ENCODE measurements at places on chromosomes 1 and 21.

- DNase-seq = no peak
Measured at GRCh38 chr21:38014298-38014697, 98.0 kb upstream of the KCNJ6 start.

DNA sequence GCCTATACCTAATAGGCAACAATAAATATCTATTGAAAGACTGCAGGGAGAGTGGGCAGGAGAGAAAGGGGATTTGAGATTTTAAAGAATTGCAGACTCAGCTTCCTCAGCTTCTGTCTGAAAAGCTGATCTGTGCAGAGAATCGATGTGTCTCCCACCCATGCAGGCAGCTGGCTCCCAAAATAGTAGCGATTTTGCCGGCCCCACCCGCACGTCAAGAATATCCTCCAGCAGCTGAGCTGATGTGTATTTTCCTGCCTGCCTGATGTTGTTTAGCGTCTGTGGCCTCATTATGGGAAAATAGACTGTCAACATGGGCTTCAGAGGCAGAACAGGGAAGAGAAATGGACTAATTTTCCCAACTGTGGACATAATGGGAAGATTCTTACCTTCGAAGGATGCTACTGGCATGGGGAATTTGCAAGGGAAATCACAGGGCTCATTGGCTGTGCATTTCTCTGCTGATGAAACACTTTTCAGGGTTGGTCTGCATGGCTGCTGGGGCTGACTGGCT is 699.8 kb downstream of the PTPRU start:
- no peak for DNase-seq

DNA sequence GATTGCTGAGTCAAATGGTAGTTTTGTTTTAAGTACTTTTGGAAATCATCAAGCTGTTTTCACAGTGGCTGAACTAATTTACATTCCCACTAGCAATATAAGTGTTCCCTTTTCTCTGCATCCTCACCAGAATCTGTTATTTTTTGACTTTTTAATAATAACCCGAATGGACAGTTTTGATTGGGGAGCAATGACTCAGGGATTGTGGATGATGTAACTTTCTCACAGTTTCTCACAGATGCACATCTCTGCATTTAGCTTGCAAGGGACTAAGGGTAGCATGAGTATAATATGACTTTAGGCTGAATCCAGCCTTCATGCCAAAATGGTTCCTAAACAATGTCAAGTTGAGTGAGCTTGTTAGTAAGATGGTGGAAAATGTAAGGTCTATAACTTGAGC is 90.2 kb downstream of the C4BPA start:
- no peak for DNase-seq

- DNase-seq = no peak
Measured at GRCh38 chr1:11143907-11144306, 44.2 kb upstream of the EXOSC10 start.

GRCh38 chr1:5810553-5811270 is 181.5 kb downstream of the NPHP4 start:
- no peak for DNase-seq

DNA sequence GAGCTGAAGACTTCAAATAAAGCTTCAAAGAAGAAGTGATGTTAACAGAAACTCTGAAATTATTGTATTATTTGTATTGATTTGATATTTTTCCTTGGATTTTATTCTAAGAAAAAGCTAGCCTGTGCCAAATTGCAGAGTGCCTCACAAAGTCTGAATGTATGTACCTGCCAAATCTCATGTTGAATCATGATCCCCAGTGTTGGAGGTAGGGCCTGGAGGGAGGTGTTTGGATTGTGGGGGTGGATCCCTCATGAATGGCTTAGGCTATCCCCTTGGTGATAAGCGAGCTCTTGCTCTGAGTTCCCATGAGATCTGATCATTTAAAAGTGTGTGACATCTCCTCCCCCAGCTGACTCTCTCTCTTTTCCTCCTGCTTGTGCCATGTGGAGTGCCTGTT is 43.6 kb downstream of the ACKR1 start:
- DNase-seq = no peak

GRCh38 chr1:98048244-98048643 is 127.4 kb upstream of the DPYD start:
- DNase-seq = peak; percentile 74

GRCh38 chr1:46802901-46803574 is 4.2 kb downstream of the CYP4B1 start:
- DNase-seq = no peak

- DNase-seq = no peak
Measured at GRCh38 chr1:248416226-248416625, 13.4 kb downstream of the OR2T1 start.

DNA sequence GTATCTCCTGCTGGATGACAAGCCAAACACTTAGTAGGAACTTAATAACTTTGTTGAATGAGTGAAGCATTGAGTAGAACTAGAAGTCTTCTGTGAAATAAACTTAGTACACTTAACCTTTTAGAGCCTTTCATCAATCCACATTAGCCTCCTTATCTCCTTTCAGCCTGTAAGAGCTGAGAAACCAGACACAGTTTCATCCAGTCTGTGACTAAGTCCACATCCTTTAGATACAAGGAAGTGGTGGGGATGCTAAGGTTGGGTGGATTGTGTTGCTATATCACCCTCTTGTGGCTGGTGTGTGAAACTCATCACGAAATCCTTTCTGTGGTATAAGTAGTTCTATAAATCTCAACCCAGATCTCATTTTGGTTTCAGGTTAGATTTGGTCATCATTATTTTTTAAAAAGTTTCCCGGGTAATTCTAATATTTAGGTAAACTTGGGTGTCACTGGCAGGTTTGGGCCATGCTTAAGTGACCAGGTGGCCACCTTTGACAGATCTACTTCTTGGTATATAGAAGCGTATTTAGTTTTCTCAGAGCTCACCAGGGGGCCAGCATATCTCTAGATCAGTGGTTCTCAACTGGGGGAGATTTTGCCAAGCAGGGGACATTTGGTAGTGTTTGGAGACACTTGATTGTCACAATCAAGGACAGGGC is 27.8 kb upstream of the CD84 start:
- peak; percentile 35 for DNase-seq

GRCh38 chr21:42067531-42068255 is 3.4 kb upstream of the UMODL1 start:
- DNase-seq = no peak

- DNase-seq = no peak
Measured at GRCh38 chr1:66351913-66352312, 182.0 kb upstream of the SGIP1 start.

GRCh38 chr1:186424539-186424938 is 36.4 kb downstream of the PDC start:
- no peak for DNase-seq

DNA sequence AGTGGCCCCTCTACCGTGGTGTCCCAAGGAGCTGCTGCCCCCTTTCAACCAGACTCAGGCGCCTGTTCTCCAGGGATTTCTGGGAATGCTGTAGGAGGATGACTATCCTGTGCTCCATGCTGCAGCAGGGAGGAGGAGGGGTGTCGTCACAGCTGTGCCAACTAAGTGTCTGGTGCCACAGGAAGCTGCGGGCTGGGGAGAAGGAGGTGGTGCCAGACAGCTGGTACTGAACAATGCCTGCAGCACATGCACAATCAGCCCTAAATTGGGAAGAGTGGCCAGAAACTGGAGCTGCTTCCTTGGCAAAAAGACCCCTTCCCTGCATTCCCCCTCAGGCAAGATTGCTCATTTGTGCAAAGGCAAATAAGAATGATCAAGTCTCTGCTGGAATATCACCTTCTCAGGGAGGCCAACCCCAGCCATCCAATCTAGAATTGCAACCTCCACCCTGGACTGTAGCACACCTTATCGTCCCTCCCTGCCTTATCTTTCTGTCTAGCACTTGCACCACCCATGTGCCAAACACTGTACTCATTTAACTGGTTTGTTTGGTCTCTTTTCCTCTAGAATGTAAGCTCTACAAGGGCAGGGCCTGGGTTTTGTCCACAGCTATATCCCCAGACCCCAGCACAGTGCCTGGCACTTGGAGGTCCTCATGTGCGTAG is 33.3 kb downstream of the LAMB3 start:
- DNase-seq = peak; percentile 42

- no peak for DNase-seq
Measured at GRCh38 chr1:99957818-99958217, 12.0 kb upstream of the SLC35A3 start.

- no peak for DNase-seq
Measured at GRCh38 chr1:239815074-239815473, 276.6 kb upstream of the FMN2 start.

DNA sequence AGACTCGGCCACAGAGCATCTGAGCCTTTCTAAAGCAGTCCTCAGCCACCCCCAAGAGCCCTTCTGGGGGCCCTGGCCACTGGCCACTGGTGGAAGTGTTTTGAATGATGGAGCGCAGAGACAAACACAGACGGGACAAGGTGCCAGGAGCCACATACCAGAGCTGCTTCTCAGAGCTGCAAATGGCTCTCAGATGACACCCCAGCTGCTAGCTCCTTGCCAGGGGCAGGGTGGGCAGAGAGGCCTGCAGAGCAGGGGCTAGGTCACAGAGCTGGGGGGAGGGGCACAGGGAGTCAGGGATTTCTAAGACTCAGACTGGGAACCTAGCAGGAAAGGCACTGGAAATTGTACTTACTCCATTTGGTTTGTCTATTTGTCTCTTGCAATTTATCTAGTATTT is 30.4 kb downstream of the KCNN3 start:
- DNase-seq = no peak

DNA sequence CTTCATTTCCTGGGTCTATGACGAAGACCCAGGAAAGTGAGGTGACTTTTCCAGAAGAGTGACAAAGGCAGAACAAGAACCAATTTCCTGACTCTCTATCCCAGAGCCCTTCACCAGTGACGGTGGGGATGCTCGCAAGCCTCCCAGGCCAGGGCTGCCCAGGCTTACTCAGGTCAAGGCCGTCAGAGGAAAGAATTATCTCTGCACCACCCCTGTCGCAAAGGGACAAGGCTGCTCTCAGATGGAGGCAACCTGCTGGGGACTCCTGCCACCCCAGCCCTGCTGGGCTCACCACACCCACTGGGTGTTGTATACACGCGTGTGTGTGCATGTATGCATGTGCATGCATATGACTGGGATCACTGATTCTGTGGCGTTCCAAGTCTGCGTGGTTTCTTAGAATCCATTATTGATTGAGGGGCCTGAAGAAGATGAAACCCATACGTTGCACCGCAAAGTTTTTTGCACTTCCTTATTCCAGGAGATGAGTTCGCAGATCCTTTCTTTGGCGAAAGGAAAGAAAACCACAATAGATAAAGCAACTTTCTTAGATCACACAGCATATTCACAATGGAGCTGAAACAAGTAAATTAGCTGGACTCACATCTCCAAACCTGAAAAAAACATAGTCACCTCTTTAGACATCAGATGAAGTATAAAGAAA is 255.8 kb downstream of the RHOU start:
- DNase-seq = no peak

DNA sequence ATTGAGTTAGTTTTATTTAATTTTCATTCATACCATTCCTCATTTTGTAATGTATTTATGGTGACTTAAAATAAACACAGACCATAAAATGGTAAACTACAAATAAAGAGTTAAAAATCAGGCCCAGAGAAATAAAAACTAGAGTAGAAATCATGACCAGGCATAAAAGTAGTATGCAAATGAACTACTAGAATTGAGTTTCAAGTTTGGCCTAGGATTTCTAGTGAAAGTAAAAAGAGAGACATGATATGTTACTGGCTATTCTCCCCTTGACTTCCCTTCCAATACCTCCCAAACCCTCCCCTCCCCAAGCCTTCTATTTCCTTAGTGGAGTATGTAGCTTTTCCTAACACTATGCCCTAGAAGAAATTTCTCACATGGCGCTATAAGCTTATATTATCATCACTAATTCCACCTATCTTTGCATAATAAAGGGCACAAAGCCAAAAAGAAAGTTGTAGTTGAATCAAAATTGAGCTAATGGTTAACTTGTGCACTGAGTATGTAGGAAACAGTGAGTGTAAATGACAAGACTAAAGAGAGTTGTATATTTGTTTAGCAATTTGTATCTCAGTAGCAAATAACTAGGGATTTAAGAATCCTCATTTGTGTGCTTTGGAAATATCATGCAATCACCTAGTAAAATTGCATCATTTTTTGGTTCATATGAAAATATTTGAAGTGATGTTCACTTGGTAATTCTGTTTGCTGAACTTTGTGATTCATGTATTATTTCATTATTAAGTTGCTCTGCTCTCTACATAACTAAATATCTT is 29.7 kb upstream of the CDC14A start:
- no peak for DNase-seq

DNA sequence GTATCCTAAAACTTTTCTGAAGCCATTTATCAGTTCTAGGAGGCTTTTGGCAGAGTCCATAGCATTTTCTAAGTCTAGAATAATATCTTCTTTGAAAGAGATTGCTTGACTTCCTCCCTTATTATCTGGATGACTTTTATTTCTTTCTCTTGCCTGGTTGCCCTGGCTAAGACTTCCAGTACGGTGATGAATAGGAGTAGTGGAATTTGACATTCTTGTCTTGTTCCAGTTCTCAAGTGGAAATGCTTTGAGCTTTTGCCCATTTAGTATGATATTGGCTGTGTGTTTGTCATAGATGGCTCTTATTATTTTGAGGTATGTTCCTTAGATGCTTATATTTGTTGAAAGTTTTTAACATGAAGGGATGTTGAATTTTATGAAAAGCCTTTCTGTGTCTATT is 1647.9 kb downstream of the PLA2G4A start:
- DNase-seq = no peak

DNA sequence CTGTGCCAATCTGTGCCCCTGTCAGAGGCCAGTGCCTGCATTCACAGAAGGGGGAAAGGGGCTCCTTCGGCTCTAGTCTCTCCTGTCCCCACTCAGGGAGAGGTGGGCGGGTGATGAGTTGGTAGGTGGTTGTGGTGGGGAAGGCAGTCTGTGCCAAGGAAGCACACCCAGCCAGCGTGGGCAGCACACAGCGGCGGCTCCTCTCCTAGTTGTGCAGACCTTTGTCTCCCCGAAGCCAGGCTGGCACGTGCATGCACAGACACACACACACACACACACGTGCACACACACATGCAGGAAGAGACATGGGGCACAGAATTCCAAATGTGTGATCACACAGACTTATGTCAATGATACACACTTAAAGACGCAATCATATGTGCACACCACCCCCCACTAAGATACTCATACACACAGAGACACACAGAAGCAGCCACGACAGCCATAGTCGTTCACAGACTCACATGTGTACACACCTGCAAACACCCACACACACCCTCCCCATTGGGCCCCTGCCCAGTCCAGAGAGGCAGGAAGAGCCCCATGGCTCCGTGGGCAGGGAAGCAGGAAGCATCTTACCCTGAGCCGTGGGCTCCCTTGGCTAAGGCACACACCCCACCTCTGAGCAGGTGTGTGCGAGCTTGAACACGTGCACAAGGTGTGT is 16.4 kb downstream of the RIMS3 start:
- DNase-seq = no peak

GRCh38 chr1:181112071-181112929 is 23.8 kb downstream of the IER5 start:
- DNase-seq = peak; percentile 83

GRCh38 chr21:31041295-31042079 is 3.2 kb upstream of the KRTAP19-8 start:
- DNase-seq = no peak

DNA sequence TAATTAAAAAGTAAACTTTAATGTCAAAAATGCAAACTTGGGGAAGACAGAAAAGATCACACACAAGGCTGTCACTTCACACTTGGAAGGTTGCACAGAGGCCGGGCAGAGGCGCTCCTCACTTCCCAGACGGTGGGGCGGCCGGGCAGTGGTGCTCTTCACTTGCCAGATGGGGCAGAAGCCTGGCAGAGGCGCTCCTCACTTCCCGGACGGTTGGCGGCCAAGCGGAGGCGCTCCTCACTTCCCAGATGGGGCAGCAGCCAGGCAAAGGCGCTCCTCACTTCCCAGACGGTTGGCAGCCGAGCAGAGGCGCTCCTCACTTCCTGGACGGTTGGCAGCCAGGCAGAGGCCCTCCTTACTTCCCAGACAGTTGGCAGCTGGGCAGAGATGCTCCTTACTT is 25.8 kb upstream of the IL6R start:
- DNase-seq = no peak
